ENCODE measurements at places on chromosomes 3 and 15.

DNA sequence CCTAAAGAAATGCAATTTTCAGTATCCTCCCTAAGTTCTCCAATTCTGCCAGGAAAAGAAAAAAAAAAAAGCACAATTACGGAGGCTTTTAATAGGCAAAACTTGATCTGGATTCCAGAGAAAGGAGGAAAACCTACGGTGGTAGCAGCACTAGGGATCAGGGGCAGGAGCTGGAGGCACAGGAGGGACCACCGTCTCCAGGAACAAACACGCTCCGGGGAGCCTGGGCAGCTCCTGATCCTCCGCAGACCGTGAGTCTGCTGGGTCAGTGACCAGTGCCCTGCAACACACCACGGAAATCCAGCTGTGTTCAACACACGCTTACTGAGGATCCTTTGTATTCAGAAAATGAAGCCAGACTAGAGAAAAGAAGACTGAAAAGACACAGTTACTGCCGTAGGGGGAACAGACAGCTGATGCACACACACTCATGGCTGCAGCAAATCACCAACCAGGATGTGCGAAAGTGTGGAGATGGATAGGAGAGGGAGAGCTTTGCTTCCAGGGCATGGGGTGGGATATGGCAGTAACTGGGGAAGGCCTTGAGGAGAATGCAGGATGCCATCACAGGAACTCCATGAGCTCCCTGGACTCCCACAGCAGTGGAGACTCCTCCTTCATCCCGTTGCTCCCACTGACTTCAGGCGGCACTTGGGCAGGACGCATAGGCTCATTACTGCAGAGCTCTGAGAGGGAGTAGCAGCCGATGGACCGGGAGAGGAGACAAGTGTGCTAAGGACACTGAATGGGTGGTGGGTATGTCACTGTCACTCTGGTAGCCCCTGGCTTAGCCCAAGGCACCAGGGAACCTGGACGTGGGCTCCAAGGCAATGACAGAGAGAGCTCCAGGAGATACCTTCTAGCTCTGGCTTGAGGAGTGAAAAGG lies 167.0 kb downstream of the ATP10A start:
- DNase-seq = no peak

DNA sequence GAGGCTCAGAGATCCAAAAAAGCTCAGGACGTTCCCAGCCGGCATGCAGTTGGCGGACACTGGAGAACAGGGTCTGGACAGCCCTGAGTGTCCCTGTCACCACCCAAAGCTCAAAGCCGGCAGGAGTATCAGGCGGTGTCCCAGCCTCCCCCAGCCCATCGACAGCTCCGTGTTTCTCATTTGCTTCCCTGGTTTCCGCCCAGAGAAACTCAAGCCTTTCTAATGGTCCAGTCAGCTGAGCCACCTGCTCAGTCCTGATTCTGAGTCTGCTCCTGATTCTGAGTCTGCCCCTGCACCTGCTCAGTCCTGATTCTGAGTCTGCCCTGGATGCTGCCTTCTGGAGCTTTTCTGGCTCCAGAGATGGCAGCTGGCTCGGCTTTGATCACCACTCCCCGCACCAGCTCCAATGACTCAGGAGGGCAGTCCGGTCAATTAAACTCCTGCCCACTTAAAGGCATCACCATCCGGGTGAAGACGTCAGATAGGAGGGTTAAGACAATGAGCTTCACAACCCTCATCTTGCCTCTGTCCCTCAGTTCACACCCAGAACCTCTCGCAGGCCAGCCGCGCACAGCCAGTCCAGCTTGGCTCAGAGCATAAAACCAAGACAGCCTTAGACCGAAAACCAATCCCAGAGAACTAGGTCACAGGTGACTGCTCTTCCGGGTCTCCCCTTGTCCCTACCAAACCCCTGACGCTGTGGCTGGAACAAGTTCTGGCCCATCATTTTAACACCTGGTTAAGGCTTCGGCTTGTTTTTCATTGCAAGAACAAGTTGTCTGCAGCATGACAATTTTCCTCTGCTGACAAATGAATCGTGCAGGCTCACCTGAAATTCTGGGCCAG lies 6.8 kb downstream of the PCSK6 start:
- DNase-seq = no peak

DNA sequence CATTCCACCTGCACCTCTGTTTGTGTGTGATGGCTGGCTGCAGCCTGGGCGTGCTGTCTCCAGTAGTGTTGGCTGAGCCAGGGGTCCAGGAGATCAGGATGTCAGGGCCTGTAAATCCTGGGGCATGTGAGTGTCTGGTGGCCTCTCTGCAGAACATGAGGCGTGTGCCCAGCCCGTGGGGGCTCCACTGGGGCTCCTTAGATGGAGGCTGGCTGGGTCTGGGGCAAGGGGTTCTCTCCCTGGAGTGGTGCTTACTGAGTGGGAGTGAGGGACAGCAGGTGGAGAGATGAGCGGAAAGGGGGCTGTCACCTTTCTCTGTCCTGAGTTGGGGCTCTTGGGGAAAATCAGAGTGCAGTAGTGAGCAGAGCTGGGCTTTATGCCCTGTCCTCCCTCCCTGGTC lies 152.2 kb downstream of the CHDH start:
- DNase-seq = no peak

DNA sequence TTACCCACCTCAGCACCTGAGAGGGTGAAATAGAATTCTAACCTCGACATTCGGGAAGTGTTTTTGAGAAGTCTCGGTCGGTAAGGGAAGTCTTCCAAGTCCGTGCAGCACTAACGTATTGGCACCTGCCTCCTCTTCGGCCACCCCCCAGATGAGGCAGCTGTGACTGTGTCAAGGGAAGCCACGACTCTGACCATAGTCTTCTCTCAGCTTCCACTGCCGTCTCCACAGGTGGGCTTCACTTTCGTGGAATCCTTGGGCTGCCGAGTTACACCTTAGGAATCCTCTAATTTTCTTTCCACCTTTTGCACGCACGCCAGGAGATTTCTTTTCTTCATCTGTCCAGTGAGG lies 775 bp downstream of the CCNDBP1 start:
- no peak for DNase-seq

- no peak for DNase-seq
These were observed 189.2 kb upstream of the THRB start for GRCh38 chr3:24683633-24684384.

- DNase-seq = no peak
These were observed 375 bp downstream of the HEG1 start for GRCh38 chr3:125055331-125055912.

- DNase-seq = no peak
These were observed 95.5 kb downstream of the SSR3 start for GRCh38 chr3:156459434-156459833.

- no peak for DNase-seq
These were observed 54.2 kb downstream of the OSTN start for GRCh38 chr3:191253089-191253799.

DNA sequence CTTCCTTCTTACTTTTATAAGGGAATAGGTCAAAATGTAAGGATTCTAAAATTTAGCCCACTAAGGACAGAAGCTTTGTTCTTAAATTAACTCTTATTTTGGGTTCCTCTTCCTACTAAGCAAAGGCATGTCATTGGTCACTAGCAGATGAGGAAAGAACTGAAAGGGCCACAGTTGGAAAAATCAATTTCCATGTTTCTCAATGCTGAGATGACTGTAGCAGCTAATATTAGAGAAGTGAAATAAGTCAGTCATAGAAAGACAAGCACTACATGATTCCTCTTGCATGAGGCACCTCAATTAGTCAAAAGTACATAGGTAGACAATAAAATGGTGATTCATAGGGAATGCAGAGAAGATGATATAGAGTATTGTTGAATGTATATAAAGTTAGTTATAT lies 353.7 kb downstream of the RSL24D1 start:
- no peak for DNase-seq

GRCh38 chr3:187811585-187812250 lies 66.5 kb upstream of the BCL6 start:
- no peak for DNase-seq

DNA sequence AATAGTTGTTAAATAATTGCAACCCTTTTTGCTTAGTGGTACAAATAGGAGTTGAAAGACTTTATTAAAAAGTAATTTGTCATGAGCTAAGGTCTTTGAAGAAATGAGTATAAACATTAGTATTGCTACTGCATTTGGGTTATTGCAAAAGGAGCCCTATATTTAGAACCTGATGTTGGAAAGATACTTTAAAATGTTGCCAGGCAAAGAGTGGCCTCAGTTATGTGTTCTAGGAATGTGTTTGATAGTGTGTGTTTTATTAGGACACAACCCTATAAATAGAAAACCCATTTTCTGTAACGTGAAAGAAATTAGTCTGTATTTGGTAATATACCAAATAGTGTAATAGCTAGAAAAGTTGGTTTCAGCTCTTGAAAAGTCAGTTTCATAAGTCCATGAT lies 10.7 kb downstream of the VPS8 start:
- DNase-seq = no peak

DNA sequence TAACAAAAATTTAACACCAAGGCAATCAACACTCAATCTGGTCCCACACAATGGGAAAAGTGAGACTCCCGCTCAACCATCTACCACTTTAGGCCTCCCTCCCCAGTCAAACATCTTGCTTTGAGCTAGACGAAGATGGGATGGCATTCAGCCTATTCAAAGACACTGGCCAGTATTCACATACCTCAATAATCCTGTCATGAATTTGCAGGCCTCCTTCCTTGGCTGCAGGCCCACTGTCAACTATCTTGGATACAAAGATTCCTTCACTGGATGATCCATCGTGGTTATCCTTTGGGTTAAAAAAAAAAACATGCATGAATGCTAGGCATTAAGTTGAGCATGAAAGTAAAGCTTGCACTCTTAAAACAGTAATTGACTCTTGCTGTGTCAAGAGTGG lies 22.6 kb downstream of the PDZRN3 start:
- no peak for DNase-seq

GRCh38 chr3:13110678-13111116 lies 37.5 kb upstream of the IQSEC1 start:
- DNase-seq = no peak

- no peak for DNase-seq
These were observed 5.8 kb upstream of the MESP1 start for GRCh38 chr15:89756897-89757296.

- no peak for DNase-seq
These were observed 10.3 kb downstream of the ISL2 start for GRCh38 chr15:76346669-76347481.

DNA sequence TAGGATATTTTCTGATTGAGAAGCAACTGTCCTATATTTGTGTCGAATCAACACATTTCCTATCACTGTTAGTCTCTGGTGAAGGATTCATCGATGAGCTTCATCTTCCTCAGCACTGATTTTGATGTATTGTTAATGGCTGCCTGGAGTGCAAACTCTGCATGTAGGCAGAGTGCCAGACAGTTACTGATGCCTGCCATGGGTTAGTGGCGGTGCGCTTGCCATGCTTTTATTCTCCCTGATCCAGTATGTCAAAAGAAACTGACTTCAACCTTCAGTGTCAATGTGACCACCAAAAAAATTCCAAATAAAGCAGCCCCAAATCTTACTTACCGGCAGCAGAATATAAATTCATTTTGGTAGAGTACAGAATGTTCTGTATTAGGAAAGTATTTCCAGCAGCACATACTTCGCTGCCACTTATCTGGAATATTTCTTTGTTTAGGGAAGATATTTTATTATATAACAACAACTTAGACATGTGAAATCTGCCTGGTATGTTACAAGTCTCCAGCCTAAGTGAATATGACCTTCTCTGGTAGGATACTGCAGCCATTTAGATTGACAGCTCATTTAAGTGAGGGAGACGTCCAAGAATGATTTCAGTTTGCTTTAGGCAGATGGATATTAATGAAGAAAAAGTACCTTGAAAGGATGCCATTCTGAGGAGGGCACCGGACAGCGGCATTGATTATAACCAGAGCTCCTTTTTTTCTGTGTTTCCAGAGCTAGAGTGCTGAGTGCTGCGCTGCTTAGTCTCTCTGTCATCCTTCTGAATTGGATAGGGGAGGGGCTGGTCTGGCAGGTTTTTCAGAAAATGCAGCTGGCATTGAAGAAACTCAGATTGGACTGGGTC lies 59.9 kb downstream of the ARHGEF26 start:
- no peak for DNase-seq

GRCh38 chr3:115284980-115285379 lies 137.9 kb upstream of the ZBTB20 start:
- no peak for DNase-seq

DNA sequence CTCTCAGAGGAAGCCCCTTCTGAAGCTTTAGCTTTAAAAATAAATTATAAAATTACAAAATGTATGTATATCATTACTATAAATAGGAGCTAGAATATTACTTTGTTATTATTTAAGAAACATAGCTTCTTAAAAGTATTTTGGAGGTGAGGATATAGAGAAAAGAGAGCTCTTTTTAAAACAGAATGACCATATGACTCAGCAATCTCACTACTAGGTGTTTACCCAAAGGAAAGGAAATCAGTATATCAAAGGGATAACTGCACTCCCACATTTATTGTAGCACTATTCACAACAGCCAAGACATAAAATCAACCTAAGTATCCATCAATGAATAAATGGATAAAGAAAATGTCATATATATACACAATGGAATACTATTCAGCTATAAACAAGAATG lies 119.6 kb downstream of the DMXL2 start:
- DNase-seq = no peak

DNA sequence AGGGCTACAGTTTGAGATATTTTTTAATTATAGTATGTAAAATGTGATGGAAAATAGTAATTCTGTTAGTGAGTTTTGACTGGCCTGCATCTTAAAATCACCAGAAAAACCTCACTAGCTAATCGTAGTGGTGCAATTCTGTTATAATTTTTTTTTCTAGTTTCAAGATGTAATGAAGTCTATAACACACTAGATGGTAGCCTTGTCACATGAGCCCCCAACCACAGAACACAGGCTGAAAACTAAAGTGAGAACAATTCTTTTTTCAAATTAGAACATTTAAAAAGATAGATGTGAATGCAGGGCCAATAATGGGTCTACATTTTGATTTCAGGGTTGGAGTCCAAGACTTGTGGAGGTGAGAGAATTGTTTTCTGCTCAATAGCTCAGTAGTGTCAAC lies 83.3 kb upstream of the KCNH8 start:
- DNase-seq = no peak

- DNase-seq = no peak
These were observed 824.5 kb downstream of the CADM2 start for GRCh38 chr3:85783291-85783690.

DNA sequence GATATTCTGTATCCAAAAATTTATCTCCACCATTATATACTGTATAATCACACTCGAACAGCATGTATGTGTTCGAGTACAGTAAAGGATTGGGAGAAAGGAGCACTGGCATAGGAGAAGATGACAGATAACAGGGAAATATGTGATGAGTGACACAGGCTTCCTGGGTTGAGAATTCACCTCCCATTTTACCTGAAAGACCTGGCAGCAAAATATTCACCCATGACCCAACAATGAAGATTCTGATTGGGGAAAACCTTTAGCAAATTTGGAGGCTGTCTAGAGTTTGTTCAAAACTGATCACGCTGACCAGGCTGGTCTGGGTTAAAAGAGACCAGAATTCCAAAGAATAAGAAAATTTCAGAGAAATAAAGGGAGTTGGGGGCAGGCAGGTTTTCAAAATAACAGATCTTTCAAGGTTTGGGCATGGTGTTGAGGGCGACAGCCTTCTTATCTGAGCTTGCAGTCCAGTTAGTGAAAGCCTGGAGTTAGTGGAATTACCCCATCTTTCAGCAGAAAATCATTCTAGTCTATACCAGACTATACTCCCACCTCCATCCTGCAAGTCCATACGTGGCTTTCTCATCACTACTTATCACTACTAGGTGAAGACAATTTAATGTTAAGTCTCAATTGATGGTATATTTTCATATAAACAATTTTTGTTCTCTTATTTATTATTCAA lies 42.8 kb upstream of the RSL24D1 start:
- DNase-seq = no peak
